ENCODE measurements at places on chromosomes 12 and 14.

- DNase-seq: no peak
Observed at GRCh38 chr12:21828779-21829178, 54.3 kb upstream of the KCNJ8 start.

DNA sequence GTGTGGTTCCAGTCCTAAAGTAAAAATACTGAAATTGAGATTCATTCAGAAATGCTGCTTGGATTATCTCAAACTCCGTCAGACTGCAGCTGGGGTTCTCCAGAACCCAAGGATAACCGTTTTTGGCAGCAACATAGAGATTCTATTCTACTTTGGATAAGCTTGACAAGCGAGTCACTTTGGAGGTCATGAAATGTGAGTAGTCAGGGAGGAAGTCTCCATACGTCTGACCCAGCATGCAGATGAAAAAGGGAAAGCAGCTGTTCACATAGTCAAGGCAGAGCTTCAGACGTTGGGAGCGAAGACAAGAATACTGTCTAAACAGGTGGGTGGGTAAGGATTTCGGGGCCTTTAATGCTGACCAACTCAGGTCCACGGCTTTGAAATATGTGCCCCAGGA lies 14.9 kb upstream of the HSP90B1 start:
- DNase-seq: no peak

DNA sequence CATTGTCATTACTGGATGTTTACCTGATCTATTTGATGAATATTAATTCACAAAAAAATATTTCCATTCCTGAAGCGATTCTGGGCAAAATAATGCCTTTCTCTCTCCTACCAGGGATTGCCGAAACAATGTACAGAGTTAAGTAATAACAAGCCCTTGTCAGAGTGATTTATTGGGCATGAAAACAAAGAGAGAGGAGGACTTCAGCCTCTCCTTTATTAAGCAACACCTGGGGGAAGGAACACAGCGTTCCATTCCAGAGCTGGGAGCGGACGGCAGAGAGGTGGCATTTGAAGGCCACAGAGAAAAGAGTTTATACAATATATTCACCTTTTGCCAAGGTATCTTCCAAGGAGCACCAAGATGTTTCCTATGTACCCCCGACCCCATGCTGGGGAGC lies 165.8 kb downstream of the KSR2 start:
- no peak for DNase-seq

DNA sequence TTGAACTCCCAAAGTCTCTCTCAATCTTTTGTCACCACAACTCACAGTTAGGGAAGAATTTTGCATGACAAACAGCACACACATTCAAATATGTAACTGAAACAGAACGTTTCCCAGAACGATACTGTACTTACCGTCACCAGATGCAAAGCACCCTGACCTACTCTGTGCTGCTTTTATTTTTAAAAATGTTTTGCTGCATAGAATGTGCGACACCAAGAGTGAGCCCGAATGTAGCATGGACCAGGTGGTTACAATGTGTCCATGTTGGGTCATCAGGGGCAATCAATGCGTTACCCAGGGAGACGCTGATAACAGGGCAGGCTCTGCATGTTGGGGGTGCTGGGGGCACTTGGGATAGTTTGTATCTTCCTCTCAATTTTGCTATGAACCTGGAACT lies 14.6 kb upstream of the EIF5 start:
- DNase-seq: no peak

- peak; percentile 39 for DNase-seq
Observed at GRCh38 chr14:99412117-99413061, 68.3 kb downstream of the SETD3 start.

GRCh38 chr14:76053572-76054355 lies 68.2 kb downstream of the IFT43 start:
- no peak for DNase-seq

- DNase-seq: no peak
Observed at GRCh38 chr14:106691601-106692291, 1165.4 kb downstream of the TMEM121 start.

DNA sequence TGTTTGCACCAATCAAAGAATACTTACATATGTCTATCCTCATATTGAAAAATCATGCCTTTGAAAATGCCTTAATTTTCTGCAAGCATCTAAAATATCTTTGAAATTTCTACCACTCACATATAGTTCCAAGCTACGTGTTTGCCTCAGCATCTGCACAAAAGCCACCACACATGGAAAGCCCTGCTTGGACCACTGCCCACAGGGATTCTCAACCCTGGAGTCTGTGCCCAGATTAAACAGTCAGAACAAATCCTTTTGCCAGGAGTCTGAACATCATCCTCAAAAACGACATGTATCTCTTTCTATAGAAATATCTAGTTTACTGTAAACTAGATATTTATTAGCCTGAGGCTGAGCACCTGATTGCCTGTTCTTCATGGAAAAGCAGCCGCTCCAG lies 32.6 kb downstream of the ARMH4 start:
- DNase-seq: no peak
